ENCODE measurements at places on chromosomes 11 and 22. TPM values are rescaled to one million over a fixed set of nuclear protein-coding genes. Genes with fewer than 3 reads are reported as not detected.

The AQP11 gene
- total RNA-seq, result 6.5 TPM

The ANO1 gene
- total RNA-seq, result 11.8 TPM

The DDTL gene
- total RNA-seq, result 3.8 TPM

The TRIM51 gene
- not detected for total RNA-seq

The OR52M1 gene
- not detected for total RNA-seq

The EFCAB6 gene
- 1.1 TPM for total RNA-seq

The TTC28 gene
- total RNA-seq, result 32.3 TPM

The ANKRD13D gene
- 20.0 TPM for total RNA-seq

GRCh38 chr22:23181721-23182308 lies 1.5 kb downstream of the BCR start:
- peak; percentile 43 for DNase-seq

DNA sequence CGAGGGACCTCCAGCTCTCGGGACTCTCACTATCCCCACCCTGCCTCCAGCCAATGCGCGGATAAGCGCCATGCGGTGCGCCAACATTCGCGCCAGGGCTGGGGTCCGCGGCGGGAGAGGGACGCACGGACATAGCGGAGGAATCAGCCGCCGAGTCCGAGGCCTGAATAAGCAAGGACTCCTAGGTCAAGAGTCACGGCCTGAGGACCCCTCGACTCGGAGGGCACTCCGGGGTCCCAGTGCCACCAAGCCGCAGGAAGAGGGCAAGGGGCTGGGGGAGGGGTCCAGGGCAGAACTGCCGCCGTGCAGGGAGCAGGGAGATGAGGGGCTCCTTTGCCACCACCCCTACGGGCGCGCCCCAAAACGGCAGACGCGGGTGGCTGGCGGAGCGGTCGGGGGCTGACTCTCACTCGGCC lies 552 bp downstream of the DSCAML1 start:
- no peak for DNase-seq

- DNase-seq, result no peak
Observed at GRCh38 chr22:32746732-32747131, 54.8 kb upstream of the TIMP3 start.

GRCh38 chr22:41862160-41862529 lies 29.2 kb downstream of the SREBF2 start:
- no peak for DNase-seq

DNA sequence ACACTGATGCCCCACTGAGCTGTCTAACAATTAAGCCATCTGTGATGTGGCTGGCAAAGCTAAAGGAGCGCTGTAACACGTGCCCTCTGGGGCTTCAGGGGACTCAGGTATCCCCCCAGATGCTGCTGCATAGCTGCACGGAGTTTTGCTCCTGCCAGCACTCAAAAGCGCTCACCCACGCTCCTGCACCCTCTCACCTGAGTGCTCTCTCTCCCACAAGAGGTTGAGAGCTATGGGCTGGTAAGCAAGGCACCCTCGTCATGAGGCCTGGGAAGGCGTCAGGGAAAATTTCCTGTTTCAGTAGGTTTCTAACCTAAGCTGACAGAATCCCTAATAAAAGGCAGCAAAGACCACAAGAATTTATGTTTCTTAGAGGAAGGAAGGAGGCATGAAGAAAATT lies 850.3 kb downstream of the OPCML start:
- DNase-seq, result no peak

GRCh38 chr11:64894070-64894811 lies 15.8 kb upstream of the EHD1 start:
- DNase-seq, result peak; percentile 94

- no peak for DNase-seq
Observed at GRCh38 chr22:40241200-40241763, 63.6 kb downstream of the TNRC6B start.

GRCh38 chr22:49955581-49956417 lies 4.8 kb upstream of the PIM3 start:
- no peak for DNase-seq

GRCh38 chr11:65796726-65797601 lies 10.1 kb downstream of the OVOL1 start:
- DNase-seq, result no peak

DNA sequence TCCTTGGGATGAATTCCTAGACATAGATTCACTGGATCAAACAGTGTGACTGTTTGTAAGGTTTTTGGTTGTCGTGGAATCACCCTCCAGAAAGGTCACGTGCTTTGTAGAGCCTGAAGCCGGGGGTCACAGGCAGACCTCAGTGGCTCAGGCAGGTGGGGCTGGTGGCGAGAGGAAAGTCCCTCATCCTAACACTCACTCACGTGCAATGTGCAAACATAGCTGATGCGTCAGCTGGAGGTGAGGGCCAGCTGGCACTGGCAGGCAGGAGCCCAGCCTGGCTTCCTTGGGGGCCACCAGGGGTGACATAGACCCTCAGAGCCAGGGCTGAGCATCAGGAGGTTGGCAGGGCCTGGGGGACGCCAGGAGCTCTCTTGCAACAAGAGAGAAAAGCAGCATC lies 90.0 kb downstream of the ARHGAP8 start:
- no peak for DNase-seq

DNA sequence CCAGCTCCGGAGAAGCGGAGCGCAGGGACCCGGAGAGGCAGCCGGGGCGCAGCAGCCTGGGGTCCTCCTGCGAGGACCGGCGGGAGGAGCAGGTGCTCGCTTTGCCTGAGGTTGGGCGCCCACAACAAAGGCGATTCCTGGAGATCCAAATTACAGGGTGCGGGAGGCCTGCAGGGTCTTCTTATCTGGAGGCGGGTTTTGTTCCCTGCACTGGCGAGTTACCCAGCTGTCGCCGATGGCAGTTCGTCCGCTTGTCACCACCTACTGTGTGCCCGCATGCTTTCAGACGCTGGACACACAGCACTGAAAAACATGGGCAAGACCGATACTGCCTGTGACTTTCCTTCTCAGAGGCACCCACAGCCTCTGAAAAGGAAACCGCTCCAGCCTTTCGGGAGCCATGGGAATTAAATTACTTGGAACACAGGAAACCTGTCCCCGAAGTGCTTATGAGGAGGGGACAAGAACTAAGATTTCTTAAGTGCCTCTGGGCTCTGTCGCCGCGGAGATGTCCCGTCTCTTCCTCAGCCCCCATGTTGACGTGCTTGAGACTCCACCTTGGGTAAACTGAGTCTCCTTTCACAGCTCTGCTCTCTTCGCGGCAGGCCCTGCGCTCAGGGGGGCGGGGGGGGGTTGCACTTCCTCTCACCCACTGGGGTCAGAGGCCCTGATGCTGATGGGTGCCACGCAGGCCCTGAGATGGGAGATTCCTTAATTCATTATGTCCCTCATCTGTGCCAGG lies 1.3 kb upstream of the ZFTA start:
- DNase-seq, result peak; percentile 26

DNA sequence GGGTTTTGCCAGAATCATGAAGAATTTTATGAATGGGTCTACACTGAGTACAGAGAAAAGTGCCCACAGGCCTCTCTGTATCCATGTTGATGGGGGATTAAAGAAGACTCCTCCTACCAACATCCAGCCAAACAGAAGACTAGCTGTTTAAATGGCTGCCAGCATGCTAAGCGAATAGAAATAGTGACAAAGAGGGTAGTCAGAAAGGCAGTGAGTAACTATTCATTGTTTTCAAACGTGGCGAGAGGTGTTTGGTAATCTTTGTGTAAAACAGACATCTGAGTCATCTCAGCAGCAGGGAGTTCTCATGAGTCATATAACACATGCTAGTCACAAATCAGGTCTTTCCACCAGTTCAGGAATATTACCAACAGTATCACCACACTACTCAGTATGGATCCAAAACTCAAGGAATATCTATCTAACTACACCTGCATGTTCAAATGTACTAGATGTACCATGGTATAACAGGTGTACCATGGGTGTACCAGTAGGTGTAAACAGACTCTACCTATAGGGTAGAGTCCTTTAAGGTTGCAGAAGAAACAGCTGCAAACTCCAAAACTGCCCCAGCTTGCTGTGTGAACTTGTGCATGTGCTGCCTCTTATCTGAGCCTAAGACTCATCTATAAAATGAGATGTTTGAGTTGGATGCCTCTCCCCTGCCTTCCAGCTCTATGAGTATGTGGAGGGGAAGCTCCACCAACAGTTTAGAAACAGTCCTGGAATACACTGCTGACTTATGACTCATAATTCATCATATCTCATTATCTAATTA lies 82.0 kb downstream of the SLC1A2 start:
- no peak for DNase-seq

DNA sequence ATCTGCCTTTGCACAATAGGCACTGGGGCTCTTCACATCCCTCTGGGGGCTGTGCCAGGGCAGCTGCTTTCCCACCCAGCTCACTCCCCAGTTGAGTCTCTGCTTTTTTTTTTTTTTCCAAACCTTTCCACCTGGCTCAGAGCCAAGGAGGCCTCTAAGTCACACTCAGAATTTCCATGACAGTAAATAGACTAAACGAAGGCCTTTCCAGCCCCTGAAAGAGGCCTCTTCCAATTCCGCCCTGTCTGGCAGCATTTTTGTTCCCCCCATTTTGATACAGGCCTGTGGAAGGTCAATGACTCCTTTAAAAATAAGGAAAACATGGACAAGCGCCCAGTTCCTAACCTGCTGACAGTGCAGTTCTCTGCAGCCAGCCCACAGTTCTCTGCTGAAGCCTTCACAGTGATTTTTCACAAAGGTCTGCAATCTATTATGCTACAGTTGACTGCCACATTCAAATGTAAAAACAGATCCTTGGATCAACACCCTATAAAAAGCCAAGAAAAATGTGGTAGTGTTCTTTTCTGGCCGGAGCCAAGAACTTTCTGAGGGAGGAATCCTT lies 107.5 kb upstream of the SESN3 start:
- peak; percentile 53 for DNase-seq

- no peak for DNase-seq
Observed at GRCh38 chr22:25081409-25081824, 118.2 kb upstream of the CRYBB3 start.

- no peak for DNase-seq
Observed at GRCh38 chr11:107259811-107260221, 197.8 kb downstream of the CWF19L2 start.

DNA sequence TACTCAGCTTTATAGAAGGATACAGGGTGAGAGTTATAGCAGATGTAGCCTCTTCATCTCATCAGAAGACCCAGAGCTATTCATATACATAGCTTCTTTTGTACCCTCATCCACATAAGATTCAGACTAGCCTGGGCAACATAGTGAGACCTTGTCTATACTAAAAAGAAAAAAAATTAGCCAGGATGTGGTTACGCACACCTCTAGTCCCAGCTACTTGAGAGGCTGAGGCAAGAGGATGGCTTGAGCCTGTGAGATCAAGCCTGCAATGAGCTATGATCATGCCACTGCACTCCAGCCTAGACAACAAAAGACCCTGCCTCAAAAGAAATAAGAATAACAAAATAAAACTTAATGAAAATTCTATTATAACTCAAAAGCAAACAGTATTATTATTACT lies 36.7 kb upstream of the B3GNT6 start:
- DNase-seq, result no peak

- DNase-seq, result no peak
Observed at GRCh38 chr22:44399906-44400762, 87.4 kb upstream of the SHISAL1 start.

GRCh38 chr11:6596239-6596877 lies 7.1 kb downstream of the RRP8 start:
- no peak for DNase-seq

DNA sequence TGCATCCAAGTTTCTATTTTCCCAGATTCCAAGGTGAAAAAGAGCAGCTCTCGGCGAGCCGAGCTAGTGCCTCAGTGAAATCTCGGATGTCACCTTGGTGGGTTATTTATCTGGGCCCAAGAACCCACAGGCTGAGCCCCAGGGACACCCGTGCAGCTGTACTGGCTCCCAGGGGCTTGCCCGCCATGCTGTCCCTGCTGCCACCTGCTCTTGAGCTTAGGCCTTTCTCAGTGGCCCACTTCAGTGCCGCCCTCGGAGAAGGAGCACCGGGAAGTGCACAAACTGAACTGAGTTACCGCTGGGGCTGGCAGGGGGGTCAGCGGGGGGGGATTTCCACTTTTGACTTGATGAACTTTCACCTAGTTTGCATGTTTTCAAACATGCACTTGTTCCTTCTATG lies 27.9 kb downstream of the CPT1A start:
- DNase-seq, result no peak

DNA sequence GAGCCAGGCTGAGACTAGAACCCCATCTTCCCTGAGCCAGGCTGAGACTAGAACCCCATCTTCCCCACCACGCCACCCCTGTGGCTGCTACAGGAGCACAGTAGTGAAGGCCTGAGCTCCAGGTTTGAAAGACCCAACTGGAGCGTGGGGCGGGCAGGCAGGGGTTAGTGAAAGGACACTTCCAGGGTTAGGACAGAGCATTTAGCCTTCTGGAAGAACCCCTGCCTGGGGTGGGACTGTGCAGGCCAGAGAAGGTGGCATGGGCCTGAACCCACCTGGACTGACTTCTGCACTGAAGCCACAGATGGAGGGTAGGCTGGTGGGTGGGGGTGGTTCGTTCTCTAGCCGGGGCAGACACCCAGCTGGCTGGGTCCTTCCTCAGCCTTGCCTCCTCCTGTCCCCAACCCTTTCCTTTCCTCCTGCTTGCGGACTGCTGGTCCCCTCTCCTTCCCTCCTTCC lies 24.1 kb downstream of the SUN2 start:
- DNase-seq, result no peak

DNA sequence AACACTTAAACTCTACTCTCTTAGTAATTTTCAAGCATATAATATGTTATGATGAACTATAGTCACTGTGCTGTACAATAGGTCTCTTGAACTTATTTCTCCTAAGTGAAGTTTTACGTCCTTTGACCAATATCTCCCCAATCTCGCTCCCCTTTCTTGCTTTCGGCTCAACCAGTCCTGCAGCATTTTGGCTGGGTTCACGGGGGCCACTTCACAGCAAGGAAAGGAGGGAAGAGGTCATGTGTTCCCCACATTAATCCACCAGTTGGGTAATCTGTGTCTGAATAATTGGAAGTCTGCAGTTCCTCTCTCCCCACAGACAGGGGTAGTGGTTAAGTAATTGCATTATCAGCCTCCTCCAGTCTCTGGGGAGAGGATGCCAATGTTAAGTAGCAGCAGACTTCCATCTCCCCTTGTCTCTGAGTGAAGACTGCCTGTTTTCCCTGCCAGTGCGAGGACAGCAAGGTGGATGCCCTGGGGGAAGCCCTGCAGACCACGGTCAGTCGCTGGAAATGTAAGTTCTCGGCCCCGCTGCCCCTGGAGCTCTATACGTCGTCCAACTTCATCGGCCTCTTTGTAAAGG lies 59.2 kb upstream of the CRTAM start:
- no peak for DNase-seq

Data from mucosa of descending colon (tissue), 3 donors.